NCI-H187 (cell line): ENCODE measurements at places on chromosomes 2 and 18.

- DNase-seq: no peak
Measured at GRCh38 chr2:216188559-216188850, 79.4 kb downstream of the XRCC5 start.

GRCh38 chr2:180255981-180256380 lies 248.9 kb upstream of the CWC22 start:
- DNase-seq: no peak

- DNase-seq: no peak
Measured at GRCh38 chr2:106607371-106607770, 120.2 kb downstream of the CD8B2 start.

GRCh38 chr2:171893196-171893823 lies 734 bp downstream of the SLC25A12 start:
- DNase-seq: no peak

DNA sequence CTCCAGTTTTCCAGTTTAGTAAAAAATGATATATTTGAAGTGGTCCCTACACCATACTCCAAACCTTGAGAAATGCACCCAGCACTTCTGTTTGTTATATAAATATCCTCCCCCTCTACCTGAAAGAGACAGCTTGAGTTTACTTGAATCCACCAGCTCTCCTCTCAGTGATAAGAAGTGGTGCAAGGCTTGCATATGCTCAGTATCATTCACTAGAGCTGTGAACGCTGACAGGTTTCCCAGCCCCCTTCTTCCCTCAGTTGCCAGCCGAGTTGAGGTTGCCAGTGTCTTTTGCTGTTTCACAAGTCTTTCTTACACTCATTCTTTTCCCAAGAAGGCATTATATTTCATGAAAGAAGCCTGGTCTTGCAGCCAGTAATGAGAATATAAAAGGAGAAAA lies 880.0 kb downstream of the LRRTM4 start:
- no peak for DNase-seq

GRCh38 chr2:225457482-225457881 lies 58.0 kb downstream of the NYAP2 start:
- no peak for DNase-seq

DNA sequence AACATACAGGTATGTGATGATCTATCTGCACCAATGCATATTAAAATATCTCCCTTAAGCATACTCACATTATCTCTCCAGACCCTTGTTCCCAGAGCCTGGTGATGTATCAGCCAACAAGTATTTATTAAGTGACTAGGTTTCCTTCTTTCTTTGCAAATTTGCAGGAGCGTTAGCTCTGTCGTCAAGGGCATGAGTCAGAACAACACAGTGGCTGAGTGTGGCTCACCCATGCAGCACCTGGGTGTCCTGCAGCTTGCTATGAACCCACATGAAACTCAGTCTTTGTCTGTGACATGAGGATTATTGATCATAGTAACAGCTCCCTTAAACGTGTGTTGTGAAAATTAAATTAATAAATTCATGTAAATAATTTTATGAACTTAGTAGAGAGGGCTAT lies 96.6 kb downstream of the PIEZO2 start:
- DNase-seq: no peak

DNA sequence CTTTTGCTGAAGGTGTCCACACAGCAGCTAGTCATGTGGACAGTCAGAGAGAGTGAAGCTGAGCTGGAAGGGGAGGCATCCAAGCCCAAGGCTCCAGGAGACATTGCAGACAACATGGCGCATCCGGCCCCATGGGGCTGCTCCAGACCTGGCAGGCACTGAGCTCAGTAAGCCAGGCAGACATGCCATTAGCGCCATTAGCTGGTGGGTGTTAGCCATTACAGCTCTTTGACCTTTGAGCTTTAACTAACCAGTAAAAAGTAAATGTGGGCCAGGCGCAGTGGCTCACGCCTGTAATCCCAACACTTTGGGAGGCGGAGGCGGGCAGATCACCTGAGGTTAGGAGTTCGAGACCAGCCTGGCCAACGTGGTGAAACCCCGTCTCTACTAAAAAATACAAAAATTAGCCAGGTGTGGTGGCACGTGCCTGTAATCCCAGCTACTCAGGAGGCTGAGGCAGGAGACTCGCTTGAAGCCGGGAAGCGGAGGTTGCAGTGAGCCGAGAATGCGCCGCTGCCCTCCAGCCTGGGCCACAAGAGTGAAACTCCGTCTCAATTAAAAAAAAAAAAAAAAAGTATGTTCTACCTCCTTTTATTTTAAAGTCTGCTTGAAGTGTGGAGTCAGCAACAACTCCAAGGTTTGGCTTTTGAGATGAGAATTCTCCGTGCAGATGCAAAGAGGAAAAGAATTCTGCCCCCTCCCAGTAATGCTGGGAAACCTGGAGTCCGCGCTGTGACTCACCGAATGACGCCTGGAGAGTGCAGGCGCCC lies 69.4 kb downstream of the TWSG1 start:
- DNase-seq: no peak

- no peak for DNase-seq
Measured at GRCh38 chr2:29162204-29162928, 47.2 kb downstream of the CLIP4 start.

DNA sequence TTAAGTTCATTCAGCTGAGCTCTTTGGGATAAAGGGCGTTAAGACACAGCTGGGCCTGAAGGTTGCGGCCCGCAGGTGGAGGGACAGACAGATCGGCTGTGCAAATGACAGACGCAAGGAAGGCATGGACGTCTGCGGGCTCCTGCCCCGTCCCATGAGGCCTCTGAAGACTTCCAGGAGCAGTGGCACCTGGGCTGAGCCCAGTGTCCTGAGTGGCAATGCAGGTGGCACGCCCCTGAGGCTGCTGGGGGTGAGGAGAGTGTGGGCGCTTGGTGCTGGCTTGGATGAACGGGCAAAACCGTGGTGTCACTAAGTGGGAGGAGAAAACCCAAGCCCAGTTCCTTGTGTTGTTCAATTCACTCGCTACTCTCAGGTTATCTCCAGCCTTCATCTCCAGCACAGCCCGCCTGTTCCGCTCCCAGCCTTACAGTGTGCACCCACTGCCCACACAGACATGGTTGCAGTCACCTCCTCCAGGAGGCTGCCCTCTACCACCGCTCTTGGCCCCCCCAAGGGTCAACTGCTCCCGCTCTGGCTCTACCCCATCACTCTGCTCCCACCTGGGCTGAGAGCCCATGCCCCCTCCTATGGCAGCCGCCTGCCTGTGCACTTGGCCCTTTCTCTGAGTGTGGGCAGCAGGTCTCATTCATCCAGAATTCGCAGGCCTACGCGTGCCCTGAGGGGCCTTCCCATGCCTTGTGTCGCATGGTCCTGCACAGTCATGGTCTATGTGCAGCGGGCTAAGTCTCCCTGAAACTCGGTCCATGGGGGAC lies 50.3 kb downstream of the PTGR3 start:
- no peak for DNase-seq

GRCh38 chr18:14921547-14921946 lies 173.6 kb downstream of the ANKRD30B start:
- no peak for DNase-seq

GRCh38 chr2:164696634-164697033 lies 75.4 kb upstream of the GRB14 start:
- DNase-seq: no peak

- DNase-seq: no peak
Measured at GRCh38 chr18:77397617-77398016, 148.0 kb downstream of the GALR1 start.

GRCh38 chr2:235543128-235543750 lies 49.4 kb downstream of the AGAP1 start:
- DNase-seq: no peak

- DNase-seq: no peak
Measured at GRCh38 chr2:57698935-57699449, 347.6 kb upstream of the VRK2 start.

DNA sequence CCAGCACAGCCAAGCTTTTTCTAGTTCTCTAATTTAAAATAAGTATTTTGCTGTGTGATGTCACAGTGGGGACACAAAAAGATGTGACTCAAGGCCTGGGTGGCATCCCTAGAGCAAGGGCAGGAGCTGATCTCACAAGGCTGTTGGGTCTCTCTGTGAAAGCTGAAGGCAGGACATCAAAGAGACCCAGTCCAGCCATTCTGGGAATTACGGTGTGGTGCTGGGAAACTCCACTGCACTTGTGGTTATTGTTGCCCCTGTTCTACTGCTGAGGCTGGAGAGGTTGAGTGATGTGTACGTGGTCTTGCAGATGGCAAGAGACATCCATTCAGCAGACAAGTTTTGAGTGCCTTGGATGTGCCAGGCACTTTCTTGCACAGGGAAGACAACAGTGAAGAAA lies 352.9 kb downstream of the CYRIA start:
- DNase-seq: no peak

DNA sequence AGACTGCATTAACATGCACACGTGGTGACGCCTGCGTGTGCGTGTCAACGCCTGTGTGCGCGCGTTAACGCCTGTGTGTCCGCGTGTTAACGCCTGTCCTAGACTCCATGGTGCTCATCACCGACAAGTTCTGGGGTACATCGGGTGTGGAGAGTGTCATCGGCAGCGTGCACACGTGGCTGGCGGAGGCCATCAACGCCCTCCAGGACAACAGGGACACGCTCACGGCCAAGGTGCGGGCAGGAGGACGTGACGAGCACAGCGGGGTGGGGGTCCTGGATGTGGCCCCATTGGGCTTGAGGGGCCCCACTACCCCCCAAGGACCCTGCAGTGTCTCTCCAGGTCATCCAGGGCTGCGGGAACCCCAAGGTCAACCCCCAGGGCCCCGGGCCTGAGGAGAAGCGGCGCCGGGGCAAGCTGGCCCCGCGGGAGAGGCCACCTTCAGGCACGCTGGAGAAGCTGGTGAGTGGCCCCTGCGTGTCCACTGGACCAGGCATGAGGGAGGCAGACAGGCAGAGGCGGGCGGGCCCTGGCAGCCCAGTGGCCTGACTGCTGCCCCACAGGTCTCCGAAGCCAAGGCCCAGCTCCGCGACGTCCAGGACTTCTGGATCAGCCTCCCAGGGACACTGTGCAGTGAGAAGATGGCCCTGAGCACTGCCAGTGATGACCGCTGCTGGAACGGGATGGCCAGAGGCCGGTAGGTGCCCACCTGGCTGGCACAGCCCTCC lies 29.2 kb downstream of the GPC1 start:
- no peak for DNase-seq

- DNase-seq: no peak
Measured at GRCh38 chr2:174048243-174048642, 83.1 kb upstream of the SP3 start.

DNA sequence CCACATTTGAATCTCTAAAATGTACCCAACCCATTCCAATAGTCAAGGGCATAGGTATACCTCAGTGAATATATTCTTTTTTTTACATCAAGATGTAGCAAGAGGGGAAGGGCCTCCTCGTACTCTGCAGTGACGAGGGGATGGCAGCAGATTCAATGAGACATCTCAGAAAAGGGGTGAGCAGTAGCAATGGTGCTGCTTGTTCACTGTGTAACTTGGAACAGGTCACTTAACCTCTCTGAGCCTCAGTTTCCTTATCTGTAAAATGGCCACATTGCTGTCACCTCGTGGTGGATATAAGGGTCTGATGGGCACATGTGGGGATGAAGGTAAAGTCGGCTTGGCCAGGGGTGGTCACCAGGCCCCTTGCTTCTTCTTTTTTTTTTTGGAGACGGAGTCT lies 221.6 kb downstream of the SEPTIN10 start:
- no peak for DNase-seq

GRCh38 chr2:36811071-36811470 lies 114.6 kb downstream of the VIT start:
- DNase-seq: no peak

GRCh38 chr2:74945788-74946331 lies 12.6 kb upstream of the POLE4 start:
- no peak for DNase-seq

DNA sequence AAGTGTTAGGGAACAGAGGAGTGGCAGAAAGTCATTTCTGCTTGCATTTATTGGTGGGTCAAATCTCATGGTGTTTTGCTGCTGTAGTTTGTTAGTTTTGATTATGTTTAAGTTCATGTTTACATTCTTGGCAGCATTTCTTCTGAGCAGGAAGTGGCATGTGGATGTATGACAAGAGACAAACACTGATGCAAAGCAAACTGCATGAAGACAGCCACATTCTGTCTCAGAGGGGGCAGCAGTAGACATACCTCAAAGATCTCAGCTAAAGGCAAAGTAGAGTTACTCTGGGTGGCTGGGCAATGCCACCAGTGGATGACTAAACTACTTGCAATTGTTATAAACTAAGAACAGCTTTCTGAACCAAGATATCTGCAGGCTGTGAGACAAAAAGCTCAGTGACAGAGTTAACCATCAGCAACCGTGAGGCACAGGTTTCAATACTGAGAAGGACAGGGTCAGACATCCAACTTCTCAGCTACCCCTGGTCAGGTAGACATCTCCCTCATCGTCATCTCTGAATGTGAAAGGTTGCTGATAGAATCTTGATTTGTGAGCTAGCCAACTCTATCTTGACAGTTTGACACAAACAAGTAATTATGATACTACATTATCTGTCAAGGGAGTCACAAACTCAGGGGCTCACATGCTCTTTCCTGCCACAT lies 16.4 kb downstream of the GALNT3 start:
- DNase-seq: no peak

- DNase-seq: no peak
Measured at GRCh38 chr2:85796341-85797262, 42.8 kb downstream of the ATOH8 start.

- DNase-seq: peak; percentile 1
Measured at GRCh38 chr18:25503567-25504081, 151.7 kb upstream of the ZNF521 start.

- DNase-seq: no peak
Measured at GRCh38 chr2:157355618-157356017, 30.0 kb upstream of the ERMN start.

DNA sequence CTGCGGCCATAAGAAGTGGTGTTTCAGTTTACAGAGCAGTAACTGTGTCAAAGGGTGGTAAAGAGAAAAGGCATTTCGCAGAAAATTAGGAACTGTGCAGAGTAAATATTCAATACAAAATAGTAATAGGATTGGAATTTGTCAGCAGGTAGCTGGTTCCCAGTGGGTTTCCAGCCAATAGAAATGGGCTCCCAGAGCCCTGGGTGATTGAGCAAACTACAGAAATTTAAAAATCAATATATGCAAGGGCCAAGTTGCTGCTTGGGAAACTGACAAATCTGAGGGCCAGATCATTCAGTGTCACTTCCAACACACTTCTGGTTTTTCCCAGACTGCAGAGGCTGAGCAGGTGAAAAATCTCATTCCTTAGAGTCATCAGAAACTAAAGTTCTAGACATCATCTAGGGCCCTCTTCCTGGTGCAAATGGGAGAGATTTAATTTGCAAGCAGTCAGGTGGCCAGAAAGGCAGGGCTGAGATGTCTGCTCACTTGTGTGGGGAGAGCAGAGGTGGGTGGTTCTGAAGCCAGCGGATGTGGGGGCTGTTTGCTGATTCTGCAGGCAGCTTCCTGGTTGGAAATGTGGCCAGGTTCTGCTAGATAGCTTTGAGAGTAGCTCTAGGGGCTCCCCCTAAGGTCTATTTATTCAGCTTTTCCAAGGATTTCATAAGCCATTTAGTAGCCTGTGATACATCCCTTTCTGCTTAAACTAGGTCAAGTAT lies 182.4 kb downstream of the NCK2 start:
- no peak for DNase-seq

- DNase-seq: no peak
Measured at GRCh38 chr2:155095613-155096012, 397.1 kb downstream of the KCNJ3 start.
